Activated T-cell treated with anti-CD3 and anti-CD28 coated beads for 48 hours (primary cell): ENCODE measurements at places on chromosomes 5 and 9.

- DNase-seq: no peak
These were observed 10.0 kb upstream of the C5 start for GRCh38 chr9:121059998-121060636.

- no peak for DNase-seq
These were observed 62.3 kb downstream of the PRDM6 start for GRCh38 chr5:123151227-123151909.

DNA sequence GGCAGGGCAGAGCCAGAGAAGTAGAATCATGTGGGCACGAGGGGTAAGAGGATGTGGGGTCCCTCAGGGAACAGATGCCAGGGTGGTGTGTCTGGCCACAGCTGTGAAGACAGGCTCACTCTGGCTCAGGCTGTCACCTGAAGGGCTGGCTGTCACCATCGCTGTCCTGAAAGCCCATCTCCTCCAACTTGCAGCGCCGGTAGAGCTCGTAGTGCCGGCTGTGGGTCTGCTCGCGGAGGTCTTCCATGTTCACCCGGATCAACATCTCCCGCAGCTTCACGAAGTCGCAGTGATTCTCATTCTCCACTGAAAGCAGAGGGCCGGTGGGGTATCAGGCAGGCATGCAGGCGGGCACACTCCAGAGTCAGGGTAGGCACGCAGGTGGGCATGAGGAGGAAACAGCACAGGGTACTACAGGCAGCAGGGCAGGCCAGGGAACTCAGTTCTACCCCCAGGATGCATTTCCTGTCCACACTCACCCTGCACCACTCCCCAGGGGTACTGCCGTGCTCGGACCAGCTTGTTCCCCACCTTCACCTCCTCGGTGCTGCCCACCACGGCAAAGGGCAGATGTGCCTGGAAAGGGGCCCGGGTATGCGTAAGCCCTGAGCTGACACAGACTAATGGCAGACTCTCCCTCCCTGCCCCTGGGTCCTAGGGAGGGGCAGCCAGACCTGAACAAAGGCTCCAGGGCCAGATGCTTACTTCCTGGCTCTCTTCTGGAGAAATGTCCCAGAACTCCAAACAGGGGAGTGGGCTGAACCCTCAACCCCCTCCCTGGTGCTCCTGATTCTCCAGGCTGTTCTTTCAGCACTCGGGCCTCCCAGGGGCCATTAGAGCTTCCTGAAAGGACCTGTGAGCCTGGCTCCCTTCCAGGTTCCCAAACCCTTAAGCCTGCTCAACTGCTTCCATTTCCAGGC is 14.4 kb downstream of the CCNI2 start:
- no peak for DNase-seq

DNA sequence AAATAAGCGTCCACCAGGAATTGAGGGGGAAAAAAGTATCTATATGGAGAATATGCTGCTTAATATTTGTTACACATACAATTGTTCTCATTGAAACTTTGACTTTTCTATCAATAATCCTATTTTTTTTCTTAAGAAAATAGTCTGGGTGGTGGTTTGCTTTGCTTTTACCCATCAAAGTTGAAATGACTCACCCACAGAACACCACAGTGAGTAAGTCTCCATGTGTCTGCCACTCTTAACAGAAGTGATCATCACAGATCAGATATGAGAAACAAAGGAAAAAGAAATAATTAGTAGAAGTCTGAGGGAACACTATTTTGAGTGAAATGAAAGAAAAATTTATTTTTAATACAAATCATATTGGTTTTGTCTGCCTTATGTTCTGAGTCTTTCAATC is 742.8 kb downstream of the CDH9 start:
- no peak for DNase-seq

DNA sequence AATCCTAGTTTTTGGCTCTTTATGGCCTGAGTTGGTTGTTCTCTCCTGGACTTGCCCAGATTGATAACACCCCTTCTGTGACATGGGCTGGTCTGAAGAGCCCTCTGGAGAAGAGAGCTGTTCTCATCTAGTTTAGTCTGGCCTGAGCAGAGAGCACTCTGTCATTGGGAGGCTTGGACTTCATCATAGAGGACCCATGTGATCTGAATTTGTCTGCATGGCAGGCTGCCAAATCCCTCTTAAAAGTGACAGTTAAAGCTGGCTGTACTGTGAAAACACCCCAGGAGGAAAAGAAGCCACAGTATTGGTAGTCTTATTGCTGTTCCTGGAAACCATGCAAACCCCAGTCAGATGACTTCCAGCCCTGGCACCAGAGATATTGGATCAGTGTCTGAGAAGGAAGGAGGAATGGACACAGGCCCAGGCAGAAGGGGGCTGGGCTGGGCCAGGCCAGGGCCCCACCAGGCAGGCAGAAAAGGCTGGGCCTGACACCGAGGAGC is 3.7 kb upstream of the WDR31 start:
- DNase-seq: no peak

DNA sequence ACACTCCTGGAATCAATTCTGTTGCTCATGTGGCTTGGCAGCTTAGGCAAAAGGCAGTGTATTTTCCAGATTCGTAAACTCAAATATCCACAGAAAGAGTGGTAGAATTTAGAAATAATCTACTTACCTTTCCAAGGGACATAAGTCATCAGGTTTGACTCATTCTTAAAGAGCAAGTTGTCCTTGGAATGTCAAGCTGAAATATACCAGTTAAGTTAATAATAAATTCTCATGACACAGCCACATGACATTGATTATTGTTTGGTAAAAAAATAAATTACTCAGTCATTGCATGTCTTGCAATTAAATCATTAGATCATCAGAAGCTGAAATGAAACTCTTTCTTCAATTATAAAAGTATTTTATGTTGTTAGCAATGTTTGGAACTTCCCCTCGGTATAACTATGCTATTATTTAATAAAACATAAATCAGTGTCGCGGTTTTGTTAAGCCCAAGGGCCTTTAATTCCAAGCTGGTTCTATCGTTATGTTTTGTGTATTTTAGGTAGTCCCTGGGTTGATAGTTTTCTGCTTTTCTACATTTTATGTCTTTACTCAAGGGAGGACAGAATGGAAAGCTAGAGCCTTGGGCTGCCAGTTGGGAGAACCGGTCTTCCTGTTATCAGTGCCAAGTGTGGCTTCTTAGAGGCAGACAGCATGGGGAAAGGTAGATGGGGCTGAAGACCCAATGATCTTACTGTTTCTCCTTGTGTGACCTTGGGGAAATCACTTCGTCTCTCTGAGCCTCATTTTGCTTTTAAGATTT is 79.3 kb upstream of the PRLR start:
- no peak for DNase-seq

DNA sequence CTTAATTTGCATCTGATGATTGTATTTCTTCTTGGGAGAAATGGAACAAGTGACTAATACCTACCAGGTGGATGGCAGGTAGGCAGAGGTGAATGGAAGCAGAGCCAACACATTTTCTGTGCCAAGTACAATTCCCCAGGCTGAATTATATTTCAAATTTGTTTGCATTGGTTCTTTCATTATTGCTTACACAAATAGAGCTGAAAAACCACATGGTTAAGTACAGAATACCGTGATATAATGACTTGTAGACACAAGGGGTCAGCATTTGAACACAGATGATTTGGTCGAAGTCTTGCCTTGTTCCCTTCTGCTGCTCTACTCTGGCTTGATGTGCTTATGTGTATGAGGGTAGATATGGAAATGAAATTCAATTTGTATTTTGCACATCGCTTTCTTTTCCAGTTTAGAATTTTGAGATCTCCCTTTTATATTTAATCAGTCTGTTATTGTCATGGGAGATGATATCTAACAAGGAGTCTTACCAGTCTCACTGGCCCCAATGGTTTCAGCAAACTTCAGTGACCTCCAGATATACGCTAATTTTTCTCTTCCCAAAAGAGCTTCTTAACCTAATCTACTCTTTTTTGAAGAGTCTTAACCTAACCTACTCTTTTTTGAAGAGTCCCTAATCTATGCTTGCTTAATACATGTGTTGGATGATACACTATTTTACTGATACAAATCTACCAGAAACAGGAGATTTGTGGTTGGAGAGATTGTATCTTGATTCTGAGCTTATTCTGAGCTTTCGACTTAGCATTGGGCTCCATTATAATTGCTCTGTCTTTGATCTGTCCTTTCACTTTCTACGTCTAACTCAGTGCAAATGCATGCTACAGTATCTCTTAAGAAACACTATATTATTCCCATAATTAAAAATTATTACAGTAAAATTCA is 88.1 kb downstream of the PCSK1 start:
- no peak for DNase-seq

DNA sequence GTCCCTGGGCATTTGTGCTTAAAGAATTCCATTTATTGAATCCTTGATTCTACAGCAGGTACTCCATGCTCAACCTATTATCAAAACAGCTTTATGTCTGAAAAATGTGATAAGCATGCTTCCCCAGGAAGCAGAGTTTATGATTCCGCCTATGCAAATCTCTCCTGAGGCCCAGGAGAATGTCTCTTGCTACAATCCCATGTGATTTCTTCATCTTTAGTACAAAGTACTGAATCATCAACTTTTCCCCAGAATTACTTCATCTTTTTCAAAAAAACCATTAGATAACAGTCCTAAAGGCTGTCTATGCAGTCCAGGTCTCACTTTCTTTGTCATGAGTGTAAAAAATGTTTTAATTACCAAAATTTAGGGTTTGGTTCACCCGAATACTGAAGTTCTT is 130.2 kb upstream of the ADAMTSL1 start:
- no peak for DNase-seq

DNA sequence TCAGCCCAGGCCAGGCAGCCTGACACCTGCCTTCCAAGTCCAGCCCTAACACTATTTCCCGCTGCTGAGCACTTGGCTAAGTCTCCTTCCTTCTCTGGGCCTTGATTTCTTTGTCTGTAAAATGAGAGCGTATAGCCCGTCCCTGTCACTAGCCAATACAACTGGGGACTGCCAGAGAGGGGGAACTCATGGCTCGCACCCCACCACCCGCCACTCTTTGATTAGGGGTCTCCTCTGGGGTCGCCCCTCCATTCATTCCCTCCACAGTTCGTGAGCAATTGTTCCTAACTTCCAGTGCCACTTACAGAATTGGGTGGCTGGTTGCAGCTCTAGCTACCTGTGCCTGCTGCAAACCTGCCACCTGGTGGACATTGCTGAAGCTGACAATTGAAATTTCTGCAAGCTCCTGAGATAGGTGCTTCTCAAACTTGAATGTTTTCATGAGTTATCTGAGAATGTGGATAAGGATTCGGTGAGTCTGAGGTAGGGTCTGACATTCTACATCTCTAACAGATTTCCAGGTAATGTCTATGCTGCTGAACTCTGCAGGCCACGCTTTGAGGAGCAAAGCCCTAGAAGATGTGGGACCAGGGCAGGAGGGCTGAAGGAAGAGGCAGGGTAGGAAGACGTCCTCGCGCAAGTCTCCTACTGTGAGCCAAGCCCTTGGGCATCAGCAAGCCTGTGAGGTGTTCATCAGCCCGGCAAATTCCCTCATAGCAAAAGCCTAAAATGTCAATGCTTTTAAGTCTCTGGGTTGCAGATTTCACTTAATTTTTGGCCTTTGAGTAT is 13.3 kb upstream of the RECK start:
- peak; percentile 53 for DNase-seq

- DNase-seq: no peak
These were observed 37.1 kb upstream of the PRUNE2 start for GRCh38 chr9:76943054-76943453.

GRCh38 chr5:159518371-159518770 is 188.1 kb upstream of the IL12B start:
- no peak for DNase-seq

DNA sequence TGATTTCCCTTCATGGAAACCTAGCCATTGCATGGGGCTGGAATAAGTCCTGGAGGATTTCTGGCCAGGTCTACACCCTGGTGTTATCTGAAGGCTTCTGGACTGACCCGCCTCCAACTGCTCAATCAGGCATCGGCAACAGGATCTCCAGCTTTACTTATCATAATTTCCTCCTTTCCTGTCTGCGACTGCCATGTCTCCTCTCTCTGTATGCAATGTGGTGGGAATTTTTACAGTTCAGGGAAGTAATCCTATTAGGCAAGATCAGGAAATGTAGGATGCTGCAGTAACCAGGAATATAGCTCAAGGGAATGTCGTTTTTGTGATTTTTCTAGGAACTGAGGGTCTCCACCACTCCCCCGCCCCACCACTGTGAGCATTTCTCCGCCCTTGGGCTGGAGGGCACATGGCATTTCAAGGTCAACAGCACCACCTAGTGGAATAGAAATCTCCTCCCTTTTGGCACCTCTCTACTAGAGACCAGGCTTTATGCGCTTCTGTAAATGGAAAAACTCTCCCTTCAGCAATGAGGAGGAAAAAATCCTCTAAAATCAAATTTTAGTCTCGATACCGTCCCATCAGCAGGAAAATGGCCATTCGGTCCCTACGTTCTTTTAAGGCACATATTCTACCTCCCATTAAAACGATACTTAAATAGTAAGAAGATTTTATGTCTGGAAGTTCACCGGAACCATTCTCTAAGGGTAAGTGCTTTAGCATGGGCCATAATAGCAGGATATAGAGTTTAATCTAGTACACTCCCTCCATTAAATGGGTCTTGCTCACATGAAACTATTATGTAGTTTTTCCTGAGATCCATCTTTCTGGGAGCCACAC is 93.0 kb downstream of the YTHDC2 start:
- no peak for DNase-seq

- DNase-seq: no peak
These were observed 25.3 kb downstream of the AP3B1 start for GRCh38 chr5:78269088-78269703.

- no peak for DNase-seq
These were observed 447.5 kb upstream of the GRIN3A start for GRCh38 chr9:102185962-102186361.

- no peak for DNase-seq
These were observed 1032.0 kb upstream of the DMAC1 start for GRCh38 chr9:8831568-8831967.

DNA sequence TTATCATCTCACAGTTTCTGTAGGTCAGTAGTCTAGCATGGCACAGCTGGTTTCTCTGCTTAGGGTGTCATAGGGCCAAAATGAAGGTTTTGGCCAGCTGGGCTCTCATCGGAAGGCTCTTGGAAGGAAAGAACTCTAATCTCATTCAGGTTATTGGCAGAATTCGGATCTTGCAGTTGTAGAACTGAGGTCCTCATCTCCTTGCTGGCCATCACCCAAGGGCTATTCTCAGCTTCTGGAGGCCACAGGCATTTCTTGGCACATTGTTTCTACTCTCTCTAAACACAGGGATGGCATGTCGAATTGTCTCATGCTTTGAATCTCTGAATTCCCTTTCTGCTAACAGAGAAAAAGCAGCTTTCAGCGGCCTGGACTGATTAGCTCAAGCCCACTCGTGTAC is 258.0 kb upstream of the SMARCA2 start:
- no peak for DNase-seq

DNA sequence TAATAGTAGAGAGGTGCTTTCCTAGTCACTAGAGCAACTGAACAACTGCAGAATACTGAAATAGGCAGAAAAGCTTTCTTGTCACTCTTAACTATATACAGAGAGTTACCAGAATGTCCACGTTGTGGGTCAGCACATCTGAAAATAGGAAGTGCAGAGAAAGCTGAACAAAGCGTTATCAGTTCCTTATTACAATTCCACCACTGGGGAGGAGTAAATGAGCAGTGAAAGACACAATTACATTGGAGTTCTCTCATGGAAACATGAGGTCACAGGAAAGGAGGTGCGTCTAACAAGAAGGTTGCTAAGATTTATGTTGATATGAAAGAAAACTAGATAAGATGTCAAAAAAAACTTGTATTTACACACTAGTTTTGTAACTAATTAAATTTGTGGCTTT is 461.9 kb upstream of the COX7C start:
- DNase-seq: no peak

- no peak for DNase-seq
These were observed 317.0 kb upstream of the RPS23 start for GRCh38 chr5:82595113-82595512.
